ENCODE measurements at places on chromosomes 1 and 21. TPM values are rescaled to one million over a fixed set of nuclear protein-coding genes. Genes with fewer than 3 reads are reported as not detected.
A peak's percentile ranks its signal among the peaks of the same experiment; 100 is the strongest.

PARP1 gene
- 50.2 TPM for total RNA-seq

GBP6 gene
- total RNA-seq: 0.14 TPM

PTTG1IP gene
- 199 TPM for total RNA-seq

SERINC2 gene
- total RNA-seq: 1.3 TPM

ACOT7 gene
- 5.9 TPM for total RNA-seq

JTB gene
- total RNA-seq: 107 TPM

PADI2 gene
- 0.25 TPM for total RNA-seq

OR14A2 gene
- not detected for total RNA-seq

DNA sequence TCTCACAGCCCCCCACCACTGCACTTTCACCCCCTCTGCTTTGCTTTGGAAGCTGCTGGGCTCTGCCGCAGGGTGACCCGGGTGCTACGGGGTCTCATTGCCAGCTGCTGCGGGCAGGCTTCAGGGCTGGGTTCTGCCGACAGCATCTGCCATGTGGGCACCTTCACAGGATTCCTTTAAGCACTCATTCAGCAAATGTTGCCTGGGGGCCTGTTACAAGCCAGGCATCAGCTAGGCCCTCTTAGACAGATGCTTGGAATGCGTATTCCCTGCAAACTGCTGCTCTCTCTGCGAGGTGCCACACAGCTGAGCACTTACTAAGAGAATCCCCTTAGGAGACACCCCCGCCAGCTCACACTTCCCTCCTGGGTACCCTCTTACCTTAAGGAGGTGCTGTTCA, 29.2 kb downstream of the COL16A1 start:
- DNase-seq: peak; percentile 20

DNA sequence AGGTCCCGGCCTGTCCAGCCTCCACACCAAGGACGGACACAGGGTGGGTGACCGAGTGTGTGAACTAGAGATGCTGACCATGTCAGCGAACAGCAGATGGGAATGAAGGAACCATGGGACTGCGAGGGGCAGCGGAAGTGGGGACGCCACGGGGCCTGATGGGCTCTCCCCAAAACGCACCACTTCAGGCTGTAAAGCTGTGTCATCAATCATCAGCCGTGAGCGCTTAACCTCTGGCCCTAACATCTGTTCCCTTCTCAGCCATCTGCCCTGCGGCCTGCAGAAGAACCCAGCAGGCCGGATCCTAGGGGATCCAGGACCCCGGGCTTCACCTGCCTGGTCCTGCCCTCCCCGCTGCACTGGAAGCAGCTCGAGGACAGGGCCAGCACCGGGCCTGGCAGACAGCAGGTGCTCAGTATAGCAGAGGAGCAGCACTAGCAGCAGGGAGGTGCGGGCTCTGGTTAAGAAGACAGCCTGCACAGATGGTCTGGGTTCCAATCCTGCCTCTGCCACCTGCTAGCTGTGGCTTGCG, 58.7 kb downstream of the DMRTB1 start:
- DNase-seq: no peak

DNA sequence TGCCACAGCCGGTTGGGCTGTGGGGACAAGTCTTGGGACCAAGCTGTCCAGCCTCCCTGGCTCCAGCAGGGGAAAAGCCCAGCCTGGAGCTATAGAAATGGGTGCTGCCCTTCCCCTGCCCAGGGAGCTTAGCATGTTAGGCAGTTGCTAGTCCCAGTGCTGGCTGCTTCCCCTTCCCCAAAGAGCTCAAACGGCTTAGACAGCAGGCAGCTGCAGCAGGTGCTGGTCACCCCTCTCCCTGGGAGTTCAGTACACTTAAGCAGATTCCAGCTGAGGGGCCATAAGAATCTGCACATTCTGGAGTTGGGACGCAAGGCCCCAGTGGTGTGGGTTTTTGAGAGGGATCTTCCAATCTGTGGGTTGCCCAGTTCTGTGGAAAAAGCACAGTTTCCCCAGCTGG, 11.1 kb upstream of the REG4 start:
- no peak for DNase-seq

DNA sequence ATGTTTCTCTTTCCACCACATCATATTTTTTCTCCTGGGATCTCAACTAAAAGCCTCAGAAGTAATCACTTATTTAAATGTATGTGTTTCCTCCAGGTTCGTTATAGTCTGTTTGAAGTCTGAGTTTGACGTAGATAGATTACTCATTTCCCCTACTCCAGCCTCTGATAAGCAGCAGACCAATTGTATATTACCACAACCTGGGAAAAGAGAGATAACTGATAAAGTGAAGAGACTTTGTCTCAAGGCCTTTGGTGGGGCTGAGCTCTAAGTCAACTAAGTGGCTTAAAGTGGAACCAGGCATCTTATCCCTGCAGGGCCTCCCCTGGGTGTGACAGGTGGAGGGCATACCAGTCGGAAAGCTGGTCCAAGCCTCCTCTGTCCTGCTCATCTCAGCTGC, 34.9 kb upstream of the CACNA1E start:
- DNase-seq: no peak

GRCh38 chr1:59026472-59026948, 242.7 kb upstream of the JUN start:
- DNase-seq: no peak

DNA sequence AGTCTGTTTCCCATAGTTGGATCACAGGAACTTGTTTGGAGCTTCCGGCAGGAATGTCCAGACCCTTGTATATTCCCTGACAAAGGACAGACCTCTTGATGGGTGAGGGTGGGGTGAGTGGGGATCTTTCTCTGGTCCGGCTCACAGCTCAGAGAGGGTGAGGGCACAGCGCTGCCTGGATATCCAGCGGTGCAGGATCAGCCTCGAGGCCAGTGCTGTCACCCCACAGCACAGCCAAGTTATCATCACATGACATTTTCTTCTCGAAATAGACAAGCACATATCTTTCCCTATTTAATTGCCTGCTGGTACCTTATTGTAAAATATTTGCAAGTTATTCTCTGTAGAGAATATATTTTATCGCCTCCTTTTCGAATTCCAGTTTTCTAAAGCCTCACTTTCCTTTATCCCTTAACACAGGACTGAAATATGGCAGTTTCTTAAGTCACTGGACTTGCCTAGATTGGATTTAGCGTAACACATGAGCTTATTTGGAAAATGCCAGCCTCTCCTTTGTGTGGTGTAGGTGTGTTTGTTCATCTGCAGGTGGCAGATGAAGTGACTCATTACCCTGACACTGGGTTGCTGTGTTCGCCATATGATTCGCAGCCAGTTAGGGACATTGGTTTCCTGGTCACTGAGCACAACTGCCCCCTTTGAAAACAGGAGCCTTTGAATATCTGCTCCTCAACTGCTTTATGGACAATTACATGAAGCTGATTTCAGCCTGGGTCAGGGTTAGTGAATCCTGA, 21.4 kb downstream of the CLIC6 start:
- no peak for DNase-seq

DNA sequence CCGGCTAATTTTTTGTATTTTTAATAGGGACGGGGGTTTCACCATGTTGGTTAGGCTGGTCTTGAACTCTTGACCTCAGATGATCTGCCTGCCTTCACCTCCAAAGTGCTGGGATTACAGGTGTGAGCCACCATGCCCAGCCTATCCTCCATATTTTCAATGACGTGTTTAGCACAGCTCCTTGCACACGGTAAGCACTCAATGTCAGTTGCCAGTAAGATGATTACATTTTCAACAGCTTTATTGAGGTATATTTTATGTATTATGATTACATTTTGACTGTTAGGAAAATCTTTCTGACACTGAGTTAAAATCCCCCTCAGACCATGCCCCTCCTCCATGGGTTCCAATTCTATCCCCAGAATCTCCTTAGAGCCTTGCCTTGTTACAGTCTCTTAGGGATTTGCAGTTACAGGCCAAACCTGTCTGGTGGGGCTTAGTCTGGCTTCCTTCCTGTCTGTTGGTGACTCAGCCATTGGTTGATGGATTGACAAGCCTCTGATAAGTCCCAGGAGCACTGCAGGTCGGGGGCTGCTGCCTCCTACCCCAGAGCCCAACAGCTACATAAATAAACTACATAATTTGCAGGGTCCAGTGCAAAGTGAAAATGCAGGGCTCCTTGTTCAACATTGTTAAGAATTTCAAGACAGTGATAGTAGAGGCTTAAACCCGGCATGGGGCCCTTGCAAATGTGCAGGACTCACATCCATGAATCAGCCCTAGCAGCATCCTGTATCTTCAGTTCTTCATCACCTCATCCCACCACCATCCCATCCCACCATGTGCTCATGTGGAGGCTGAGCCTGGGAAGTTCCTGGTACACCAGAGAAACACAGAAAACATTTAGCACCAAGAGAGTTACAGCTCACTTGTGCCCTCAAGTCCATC, 23.4 kb downstream of the COA7 start:
- DNase-seq: no peak

- DNase-seq: no peak
These were observed 144.9 kb upstream of the HP1BP3 start for GRCh38 chr1:20931930-20932436.

- no peak for DNase-seq
These were observed 242.1 kb downstream of the OMA1 start for GRCh38 chr1:58304346-58304975.

- peak; percentile 95 for DNase-seq
These were observed 24.7 kb downstream of the MEF2D start for GRCh38 chr1:156475568-156476500.

DNA sequence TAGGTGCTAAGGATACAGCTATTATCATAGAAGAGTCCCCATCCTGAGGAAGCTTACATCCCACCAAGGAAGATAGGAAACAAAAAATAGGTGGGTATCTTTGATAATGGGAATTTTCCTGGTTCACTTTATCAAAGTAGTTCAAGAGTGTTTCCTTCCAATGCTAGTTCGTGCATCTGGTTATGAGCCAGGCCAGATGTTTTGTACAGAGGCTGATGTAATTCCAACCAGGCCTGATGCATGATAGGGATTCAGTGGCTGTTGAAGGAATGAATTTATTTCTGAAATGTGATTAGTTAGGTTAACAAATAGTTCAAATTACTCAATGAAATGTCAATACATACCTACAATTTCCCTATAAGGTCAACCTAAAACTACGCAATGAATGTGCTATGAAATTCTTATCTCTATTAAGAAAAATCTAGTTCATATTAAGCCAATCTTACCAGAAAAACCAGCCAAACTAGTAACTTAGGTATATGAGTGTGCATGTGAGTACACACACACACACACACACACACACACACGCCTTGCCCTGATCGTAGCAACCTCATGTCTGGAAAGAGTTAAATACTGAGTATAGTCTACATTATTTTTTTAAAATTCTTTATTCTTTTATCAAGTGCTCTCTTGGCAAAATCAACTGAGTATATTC, 9.5 kb upstream of the ZBTB18 start:
- no peak for DNase-seq

- DNase-seq: no peak
These were observed 53.4 kb upstream of the PTGFR start for GRCh38 chr1:78437396-78437795.

DNA sequence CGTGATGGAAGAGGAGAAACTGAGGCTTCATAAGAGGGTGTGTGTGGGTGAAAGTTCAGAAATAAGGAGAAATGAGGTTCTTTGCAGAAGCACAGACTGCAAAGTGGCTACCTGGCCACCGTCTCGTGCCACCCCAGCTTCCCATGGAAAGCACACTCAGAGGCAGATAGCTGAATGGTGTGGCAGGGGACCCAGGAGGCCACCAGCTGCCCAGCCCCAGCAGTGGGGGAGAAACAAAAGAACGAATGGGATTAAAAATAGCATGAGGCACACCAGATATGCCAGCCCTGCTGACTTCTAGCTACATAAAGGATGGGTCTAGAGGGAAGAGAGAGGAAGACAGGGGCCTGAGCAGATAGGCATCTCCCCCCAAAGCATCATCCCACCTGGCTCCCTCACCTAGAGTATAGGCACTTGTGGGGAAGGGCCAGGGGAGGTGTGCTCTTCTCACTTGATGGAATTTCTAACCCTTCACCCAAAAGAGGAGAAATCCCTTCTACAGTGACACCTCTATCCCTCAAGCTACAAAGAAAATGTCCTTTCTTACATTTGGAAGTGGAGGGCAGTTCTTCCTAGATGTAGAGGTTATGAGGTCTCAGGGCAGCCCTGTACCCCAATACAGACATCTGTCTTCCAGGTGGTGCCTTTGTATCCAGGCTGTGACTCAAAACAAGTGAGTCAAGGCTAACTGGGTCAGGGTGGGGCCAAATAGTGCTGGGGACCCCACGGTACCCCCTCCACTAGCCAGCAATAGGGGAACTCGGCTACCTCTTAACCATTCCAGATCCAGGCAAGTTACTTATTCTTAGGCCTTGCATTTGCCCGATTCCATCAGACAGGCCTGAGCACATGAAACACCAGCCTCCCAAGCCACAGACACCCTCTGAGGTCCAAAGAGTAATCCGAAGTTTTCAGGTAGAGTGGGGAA, 3.5 kb downstream of the HDGF start:
- no peak for DNase-seq

Data from right cardiac atrium (tissue), 5 donors.